Aorta (tissue), 5 donors: ENCODE measurements at places on chromosomes 3 and 15. TPM values are rescaled to one million over a fixed set of nuclear protein-coding genes. Genes with fewer than 3 reads are reported as not detected.

DNA sequence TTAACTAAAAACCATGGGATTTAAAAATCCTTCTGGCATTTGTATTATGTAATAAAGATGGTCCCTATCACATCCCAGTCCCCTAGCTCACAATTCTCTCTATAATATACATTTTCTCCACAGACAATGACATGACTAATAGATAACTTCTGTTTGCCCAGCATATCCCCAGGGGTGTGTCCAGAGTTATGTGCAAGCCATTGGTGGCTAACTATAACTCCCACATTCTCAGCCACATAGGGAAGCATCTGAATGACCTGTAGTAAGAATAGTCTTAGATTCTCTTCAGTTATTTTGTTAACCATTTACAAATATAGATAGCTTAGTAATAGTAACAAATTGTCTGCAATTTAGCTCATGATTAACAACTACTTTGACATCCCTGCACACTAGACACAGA lies 52.2 kb upstream of the RBSN start:
- H3K4me1 ChIP-seq: no peaks in the 10 kb centered on the region
- no peak overlapping the region for H3K27ac ChIP-seq
- no peaks in the 10 kb centered on the region for H3K36me3 ChIP-seq
- DNase-seq: no peak
- H3K4me3 ChIP-seq: no peak overlapping the region
- H3K27me3 ChIP-seq: no peaks in the 10 kb centered on the region

DNA sequence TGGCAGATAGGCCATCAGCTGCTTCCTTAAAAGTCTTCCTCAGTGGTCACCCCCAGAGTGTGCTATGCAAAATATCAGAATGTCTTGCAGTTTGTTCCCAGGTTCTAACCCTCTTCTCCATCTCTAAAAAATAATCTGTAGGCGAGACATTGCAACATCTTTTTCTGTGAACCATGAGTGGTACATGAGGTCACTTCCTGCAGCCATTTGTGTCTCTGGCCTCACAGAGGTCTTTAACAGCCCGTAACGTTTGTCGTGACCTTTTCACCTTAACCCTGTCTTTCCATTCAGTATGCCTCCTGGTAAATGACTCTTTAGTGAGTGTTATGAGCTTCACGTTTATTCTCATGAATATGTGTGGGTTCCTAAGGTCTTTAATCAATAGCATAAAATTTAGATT lies 145.4 kb downstream of the KLHL25 start:
- H3K36me3 ChIP-seq: peaks cover 2% of the 10 kb centered on the region
- peak overlapping the region; percentile 67 for H3K27ac ChIP-seq
- H3K4me3 ChIP-seq: no peak overlapping the region
- DNase-seq: no peak
- H3K4me1 ChIP-seq: peaks cover 4% of the 10 kb centered on the region

DNA sequence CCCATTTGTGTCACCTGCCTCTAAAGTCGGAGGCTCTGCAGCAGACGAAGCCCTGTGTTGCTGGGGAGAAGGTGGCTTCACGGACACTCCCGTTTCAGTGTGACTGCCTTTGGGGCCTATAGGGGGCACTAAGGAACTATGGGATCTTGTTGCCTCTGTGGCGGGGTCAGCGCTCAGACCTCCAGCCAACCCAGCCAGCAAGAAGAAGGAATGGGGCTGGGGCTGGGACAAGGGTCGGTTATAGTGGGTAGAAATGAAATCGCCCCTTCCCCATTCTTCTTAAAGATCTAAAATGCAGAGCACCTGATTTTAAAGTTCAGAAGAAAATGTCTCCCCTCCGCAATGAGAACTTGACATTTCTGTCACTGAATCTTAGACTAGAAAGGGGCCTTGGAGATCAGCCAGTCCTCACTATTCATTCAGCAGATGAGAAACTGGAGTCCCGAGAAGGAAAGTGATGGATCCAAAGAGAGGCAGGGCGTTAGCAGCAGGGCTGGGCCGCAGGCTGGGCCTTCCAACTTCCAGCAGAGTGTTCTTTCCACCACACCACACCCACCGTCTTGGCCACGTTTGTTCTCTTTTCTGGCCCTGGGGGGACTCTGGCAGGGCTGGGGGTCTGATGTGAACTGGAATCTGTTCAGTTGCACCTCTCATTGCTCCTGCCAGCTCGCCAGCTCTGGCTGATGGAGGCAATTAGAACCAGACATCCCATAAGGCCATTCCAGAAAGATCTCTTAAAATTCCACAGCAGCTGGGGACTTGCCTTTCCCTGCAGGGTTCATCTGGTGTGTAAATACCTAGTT lies 195.4 kb downstream of the OPA1 start:
- H3K4me3 ChIP-seq: no peak overlapping the region
- H3K36me3 ChIP-seq: no peaks in the 10 kb centered on the region
- H3K4me1 ChIP-seq: no peaks in the 10 kb centered on the region
- H3K27ac ChIP-seq: no peak overlapping the region
- peaks cover 2% of the 10 kb centered on the region for H3K27me3 ChIP-seq
- DNase-seq: peak; percentile 59

DNA sequence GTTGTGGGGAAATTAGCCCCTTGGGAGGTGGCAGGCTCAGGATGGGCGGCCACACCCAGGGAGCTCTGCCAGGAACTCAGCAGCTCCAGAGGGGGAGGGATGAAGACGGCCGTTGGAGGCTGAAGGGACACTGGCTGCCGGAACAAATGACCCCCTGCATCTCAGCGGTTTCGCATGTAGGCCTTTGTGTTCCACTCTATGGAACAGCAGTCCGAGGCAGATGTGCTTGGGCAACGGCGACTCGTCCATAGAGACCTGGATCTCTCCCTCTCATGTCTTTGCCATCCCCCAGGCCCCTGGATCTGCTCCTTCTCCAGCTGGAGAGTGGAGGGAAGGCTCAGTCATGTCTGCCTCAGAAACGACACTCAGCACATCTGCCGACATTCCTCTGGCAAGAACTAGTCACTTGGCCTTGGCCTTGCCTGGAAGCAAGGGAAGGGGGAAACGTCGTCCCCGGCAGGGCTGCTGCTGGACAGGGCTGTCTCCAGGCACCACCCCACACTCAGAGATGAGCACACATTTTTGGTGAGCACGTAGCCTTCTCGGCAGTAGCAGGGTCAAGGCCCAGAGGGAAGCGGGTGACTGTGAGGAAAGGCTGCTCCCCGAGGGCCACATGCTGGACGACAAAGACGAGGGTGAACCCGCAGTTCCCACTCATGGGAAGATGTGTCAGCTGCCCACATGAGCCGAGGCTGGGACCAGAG lies 83.8 kb downstream of the ASB7 start:
- no peaks in the 10 kb centered on the region for H3K36me3 ChIP-seq
- H3K27ac ChIP-seq: no peak overlapping the region
- no peak overlapping the region for H3K4me3 ChIP-seq
- H3K27me3 ChIP-seq: no peaks in the 10 kb centered on the region

Gene COL8A1
- total RNA-seq: 514 TPM

Gene DRD3
- total RNA-seq: not detected
